Psoas muscle (tissue), 8 donors: ENCODE measurements at places on chromosomes 7 and 10. TPM values are rescaled to one million over a fixed set of nuclear protein-coding genes. Genes with fewer than 3 reads are reported as not detected.

GRCh38 chr10:124482236-124482800 is 20.7 kb downstream of the LHPP start:
- no peak for DNase-seq

- DNase-seq: no peak
These were observed 1050.7 kb downstream of the SORCS3 start for GRCh38 chr10:105691811-105692210.

DNA sequence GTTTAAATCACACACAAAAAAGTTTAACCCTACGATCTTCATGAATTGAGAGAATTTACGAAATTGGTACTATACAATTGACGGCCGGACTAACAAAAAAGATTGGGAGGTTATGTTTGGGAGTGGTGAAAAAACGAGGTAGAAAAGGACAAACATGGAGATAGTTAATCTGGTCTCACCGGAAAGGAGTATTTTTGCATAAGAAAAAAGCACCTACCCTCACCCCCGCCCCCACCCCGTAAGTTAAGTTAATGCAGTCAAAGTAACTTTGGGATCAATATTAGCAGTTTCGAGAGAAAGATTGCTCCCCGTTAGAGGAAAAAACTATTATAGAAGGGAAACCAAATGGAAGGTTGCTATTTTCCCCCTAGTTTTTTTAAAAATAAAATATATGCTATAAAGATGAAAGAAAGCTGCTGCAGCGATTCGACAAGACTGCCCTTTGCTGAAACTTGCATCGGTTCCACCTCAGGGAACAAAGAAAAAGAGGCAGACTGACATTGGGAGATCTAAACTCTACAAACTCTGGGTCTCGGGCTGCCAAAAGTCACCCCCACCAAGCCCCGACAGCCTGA is 3.5 kb downstream of the SP8 start:
- no peak for DNase-seq

DNA sequence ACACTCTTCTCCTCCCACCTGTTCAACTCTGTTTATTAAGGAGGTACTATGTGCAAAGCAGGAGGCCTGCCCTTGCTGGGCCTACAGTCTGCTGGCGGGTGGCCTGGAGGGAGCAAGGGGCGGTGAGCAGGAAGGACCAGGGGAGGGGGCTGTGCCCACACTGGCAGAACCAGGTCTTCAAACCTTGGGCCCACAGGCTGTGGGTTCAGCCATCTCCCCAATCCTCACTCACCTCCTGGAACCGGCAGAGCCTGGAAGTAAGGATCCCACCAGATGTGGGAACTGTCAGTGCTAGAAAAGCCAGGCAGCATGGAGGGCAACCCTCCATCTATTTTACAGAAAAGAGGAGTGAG is 50.8 kb downstream of the CAMK2B start:
- peak; percentile 40 for DNase-seq

The DDX56 gene
- total RNA-seq: 51.1 TPM

DNA sequence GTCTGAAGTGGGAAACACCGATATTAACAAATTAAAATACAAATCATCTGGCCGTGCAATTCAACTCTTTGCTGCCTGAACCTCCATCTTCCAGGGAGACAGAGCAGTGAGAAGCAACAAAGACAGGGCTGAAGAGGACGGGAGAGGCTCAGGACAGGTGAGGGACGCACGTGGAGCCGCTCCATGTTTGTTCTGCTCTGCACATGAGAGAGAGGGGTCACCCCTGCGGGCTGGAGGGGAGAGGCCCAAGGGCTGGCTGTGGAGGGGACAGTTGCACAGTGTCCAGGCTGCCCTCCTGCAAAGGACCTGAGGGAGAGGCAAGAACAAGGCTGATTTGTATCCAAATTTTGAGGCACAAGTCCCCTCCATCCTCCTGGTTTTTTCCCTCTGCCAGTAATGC is 41.7 kb downstream of the COBL start:
- no peak for DNase-seq

DNA sequence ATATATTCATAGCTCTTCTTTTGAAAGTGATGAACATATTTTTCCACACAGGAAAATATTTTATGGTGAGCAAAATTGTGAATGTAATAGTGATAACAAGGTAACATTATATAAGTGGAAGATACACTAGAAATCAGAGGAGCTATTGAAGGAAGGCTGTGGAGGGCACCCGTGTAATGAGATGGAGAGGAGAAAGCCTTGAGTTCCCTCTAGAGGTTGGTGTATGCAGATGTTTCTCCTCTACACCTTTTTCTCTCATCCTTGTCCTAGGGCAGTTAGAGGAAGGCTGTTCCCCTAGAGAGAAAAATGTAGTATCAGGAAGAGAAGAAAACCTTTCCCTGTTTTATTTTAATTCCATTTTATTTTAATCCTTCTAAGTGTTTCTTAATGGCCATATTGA is 54.6 kb upstream of the NRG3 start:
- DNase-seq: no peak

GRCh38 chr10:127408733-127409132 is 140.4 kb upstream of the NPS start:
- no peak for DNase-seq

The CALCR gene
- total RNA-seq: 0.64 TPM
